M059J (cell line): ENCODE measurements at places on chromosomes 5 and 9. TPM values are rescaled to one million over a fixed set of nuclear protein-coding genes. Genes with fewer than 3 reads are reported as not detected.

- no peak for DNase-seq
These were observed 174.9 kb upstream of the PUM3 start for GRCh38 chr9:3018691-3019230.

DNA sequence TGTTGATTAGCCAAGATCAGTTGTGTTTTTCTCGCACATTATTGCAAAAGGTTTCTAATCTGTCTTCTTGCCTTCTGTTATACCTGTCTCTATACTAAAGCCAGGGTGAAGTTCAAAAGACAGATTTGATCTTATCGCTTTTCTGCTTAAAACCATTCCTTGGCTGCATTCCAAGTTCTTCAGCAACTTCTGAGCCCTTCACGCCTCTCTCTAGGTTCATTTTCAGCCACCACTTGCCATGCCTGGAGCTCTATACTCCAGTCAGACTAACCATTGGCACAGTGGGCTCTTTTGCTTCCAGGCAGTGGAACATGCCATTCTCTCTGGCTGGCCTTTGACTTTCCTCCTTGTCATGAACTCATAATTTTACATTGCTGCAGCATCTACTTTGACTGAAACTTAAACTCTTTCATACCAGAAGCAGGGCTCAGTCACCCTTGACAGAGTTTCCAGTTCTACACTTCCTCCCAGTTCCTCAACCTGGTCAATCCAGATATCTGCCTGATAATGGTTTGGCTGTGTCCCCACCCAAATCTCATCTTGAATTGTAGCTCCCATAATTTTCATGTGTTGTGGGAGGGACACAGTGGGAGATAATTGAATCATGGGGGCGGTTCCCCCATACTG, 114.4 kb downstream of the SLC12A2 start:
- peak; percentile 12 for DNase-seq

GRCh38 chr9:136542241-136543040, 3.4 kb downstream of the NOTCH1 start:
- no peak for DNase-seq

- DNase-seq = no peak
These were observed 290.2 kb upstream of the SEMA6A start for GRCh38 chr5:116864838-116865190.

DNA sequence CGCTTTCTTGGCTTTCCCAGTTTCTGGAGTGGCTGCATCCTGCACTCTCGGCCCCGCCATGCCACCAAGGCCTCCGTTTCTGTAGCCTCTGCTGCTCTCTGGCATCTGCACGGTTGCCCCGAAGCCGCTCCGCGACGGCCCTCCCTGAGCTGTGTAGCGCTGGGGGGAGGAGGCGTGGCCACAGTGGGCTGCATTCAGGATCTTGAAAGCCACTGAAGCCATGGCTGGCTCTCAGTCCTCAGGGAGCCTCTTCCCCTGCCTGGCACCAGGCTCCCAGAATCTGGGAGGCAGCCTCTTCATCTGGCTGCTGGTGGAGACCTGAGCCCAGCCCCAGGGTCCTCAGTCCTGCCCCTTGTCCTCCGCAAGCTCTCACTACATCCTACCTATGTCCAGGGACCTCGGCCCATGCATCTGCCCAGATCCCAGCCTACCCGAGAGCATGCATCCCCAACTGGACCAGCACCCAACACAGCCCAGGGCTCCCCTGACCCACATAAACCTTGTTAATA, 25.1 kb downstream of the PAEP start:
- no peak for DNase-seq

DNA sequence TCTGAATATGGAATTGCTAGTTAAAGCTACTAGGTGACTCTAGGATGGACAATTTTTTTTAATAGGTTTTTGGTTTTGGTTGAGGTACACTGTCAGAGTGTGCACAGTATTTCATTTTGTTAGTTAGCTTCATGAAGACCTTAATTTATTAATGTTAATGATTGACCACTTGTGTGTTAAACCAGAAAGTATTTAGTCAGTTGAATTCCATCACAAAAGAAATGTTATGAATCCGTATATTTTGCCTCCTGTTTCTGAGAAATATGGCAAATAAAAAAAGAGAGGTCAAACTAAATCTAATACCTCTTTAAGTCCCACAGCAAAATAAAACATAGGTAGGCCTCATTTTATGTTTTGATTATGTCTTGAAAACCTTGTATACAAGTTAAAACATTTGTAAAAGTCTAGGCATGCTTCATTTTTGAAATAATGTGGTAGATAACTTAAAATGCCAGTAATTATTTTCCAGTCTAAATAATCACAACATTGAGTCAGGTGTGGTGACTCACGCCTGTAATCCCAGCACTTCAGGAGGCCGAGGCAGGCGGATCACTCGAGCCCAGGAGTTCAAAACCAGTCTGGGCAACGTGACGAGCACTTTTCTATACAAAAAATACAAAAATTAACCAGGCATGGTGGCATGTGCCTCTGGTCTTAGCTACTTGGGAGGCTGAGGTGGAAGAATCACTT, 50.8 kb downstream of the ITGA1 start:
- DNase-seq = peak; percentile 88

- DNase-seq = peak; percentile 62
These were observed 36.9 kb downstream of the SCAI start for GRCh38 chr9:125106285-125106893.

DNA sequence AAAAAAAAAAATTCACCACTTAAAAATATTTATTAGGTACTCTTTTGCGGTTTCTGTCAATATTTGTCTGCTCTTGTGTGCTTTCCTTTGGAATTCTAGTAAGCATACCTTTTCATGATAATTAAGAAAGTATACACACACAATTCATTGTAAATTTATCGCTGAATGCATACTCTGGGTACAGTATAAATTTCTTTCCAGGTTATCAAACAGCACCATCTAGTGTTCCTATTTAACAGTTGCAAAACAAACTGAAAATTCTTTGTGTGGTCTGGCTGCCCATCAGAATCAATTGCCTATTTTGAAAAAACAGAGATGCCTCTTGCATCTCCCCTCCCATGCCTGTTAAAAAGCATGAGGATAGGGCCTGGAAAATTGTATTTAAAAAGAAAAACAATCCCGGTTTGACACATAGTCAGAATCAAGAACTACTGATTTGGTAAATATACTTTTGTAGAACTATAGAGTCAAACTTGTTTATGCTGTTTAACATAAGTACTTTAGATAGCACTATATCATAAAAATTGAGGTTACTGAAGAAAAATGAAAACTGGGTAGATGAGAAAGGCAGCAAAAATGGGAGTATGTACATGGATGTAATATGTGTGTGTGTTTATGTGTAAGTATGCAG, 16.2 kb downstream of the PGGT1B start:
- peak; percentile 54 for DNase-seq

DNA sequence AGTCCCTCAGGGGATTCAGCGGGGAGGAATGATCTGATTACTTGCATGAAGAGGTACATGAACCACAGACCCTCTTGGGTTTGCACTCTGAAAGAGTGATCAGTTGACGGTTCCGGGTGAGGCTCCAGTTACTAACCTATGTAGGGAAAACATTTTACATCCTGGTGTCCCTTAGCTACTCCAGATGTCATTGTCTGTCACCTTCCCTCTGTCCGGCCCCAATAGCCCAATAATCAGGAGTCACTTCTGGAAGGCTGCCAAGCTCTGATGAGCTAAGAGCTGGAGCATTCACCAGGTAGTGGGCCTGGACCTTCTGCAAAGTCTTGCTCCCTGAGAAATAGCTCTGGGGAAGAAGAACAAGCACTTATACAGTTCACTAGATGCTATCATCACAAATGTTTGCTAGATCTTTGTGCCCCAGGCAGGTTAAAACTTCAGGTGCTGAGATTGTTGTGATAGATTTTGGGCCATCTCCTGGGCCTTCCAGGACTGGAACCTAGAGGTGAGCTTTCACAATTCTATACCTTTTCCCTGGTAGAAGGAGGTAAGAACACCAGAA, 64.5 kb downstream of the ENTREP1 start:
- DNase-seq = no peak

GRCh38 chr9:27094640-27095298, 14.3 kb upstream of the TEK start:
- peak; percentile 88 for DNase-seq

DNA sequence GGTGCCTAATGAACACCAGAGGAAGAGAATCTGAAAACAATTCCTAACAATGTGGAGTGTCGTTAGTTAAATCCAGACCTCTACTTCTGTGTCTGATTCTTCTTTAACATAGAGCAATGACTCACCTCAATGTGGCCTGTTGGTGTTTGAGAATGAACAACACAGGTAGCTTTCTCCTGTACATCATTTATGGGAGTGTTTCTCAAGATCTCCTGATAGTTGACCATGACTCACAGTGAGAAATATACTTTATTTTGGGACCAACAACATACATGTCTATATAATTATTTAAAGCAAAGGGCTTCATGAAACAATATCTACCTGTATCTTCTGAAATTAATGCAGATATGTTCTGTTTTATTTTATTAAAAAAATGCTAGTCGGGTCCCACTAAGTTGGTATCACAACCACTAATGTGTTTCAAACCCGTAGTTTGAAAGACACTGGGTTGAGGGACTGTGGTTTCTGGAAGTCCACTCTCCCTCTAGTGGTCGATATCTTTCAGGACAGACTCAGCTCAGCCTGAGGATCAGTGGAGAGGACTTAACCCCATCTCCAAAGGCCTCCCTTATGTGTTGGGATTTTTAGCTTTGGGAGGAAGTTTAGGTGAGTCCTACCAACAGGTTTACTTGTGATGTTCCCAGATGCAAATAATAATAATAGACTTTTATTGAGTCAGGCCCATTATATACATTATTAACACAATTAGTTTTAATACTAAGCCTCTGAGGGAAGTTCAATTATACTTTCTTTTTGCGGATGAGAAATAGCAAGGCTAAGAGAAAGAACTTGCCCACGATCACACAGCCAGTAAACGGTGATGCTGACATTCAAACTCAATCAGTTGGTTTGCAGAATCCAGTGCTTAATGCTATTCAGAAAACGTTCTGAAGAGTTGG, 70.0 kb upstream of the KLF9 start:
- DNase-seq = peak; percentile 85

- DNase-seq = peak; percentile 38
These were observed 224.4 kb downstream of the EBF1 start for GRCh38 chr5:158875272-158875679.

Gene CDC25C
- 20.5 and 28.4 TPM in 2 replicates for total RNA-seq

Gene C9orf43
- 0.05 and 1.1 TPM in 2 replicates for total RNA-seq

Gene ROR2
- 0.94 and 2.9 TPM in 2 replicates for total RNA-seq

Gene TOR4A
- 1.7 TPM in 2 replicates for total RNA-seq

Gene CD274
- total RNA-seq = 26.7 and 31.2 TPM in 2 replicates

Gene STKLD1
- not detected in 2 replicates for total RNA-seq

Gene NMUR2
- total RNA-seq = not detected in 2 replicates

Gene AK1
- 58.5 and 86.3 TPM in 2 replicates for total RNA-seq
